ENCODE measurements at places on chromosomes 2 and 18.

DNA sequence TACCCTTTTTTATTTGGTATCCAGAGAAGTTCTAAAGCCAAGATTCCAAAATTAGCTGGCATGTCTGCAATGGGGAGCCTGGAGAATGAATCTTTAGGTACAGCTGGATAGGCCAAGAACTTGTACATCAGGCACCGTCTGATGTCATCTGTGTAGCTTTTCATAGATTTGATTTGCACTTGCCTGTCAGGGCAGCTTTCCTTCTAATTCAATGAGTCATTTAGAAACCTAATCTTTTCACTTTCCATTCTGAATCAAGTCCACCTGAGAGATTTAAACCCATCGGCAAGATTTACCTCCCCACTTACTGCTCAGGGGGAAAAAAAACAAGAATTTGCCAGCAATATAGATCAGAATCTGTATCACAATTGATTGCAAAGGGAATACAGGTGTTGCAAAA lies 60.9 kb upstream of the ACAA2 start:
- no peak for DNase-seq

DNA sequence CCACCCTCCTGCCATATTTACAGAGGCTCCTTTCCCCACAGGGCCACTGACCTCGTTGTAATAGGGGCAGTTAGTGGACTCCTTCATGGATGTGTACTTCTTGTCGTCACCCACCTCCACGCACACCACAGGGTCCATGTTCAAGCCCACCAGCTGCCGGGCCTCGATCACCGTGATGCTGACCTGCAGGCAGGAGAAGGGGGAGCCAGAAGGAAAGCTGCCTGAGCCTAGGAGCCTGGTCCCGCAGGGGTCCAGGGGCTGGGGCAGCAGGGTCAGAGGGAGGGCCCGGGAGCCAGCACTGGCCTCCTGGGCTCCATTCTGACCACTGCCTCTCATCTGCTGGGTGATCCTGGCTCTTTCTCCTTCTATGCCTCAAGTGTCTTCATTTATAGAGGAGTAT lies 17.0 kb upstream of the OTOF start:
- no peak for DNase-seq

GRCh38 chr2:98357849-98358248 lies 11.6 kb downstream of the CNGA3 start:
- DNase-seq: no peak

DNA sequence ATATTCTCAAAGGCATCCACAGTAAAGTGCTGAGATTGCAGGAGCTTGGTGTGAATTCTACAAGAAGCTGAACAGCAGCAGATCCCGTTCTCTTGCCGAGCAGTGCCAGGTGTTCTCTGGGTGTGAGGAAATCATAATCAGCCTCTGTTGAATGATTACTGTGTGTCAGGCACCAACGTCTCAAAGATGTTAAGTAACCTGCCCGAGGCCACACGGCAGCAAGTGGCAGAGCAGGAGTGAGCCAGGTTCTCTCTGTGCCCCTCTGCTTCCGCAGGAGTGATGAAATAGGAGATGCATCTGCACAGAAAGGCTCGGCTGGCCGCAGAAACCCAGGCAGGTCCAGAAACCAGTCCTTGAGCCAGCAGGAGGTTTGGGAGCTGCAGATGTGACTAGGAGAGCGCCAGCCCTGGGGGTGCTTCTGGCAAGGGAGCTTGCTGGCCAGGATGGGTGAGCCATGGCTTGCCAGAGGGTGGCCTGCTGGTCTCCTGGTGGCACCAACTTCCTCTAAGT lies 68.4 kb downstream of the COPS7B start:
- no peak for DNase-seq

DNA sequence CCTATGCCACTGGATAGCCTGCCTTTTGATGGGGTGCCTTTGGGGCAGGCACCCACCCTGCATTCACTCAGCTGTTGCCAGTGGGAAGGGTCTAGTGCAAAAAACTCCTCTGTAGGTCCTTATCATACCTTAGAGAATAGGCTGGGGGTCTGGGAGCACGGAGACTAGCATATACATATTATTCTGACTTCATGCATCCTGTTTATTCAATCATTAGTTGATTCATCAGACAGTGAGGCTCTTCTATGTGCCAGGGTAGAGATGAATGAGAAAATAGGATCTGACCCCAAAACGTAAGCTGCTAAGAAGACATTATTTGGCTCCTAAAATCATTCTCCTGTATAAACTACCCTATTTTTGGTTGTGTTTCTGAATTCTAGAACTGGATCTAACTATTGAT lies 153.3 kb downstream of the TPGS2 start:
- no peak for DNase-seq

DNA sequence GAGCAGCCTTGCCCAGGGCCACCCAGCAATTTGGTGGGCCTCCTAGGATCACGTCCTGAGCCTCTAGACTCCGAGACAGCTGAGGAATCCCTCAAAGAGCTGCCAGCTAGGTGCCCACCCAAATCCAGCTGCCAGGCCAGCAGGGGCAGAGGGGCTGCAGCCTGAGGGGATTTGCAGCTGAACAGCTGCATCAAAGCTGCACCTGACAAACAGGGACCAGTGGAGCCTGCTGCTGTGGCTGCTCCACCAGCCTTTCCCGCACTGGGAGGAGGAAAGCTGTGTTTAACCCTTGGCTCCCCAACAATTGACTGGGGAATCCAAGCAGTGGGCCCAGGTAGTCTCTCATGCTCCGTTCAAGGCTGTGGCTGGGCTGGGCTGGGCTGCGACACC lies 8.2 kb downstream of the ADRA2B start:
- DNase-seq: no peak

DNA sequence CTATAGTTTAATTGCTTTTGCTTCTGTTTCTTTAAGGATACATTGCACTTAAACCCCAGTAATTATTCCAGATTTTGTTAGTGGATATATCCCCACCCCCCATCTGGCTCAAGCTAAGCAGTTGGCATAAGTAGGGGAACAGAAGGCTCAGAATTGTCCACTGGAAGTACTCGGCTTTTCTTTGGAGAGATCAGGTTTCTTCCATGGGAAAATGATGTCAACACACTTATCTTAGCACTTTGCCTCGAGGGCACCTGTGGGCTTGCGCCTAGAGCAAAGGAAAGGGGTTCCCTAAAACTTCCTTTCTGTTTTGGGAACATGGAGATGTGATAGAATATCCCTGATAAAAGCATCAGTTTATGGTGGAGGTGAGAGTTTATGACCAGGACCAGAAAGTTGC lies 130.6 kb downstream of the FMNL2 start:
- no peak for DNase-seq

- DNase-seq: no peak
Measured at GRCh38 chr18:12686100-12686499, 16.4 kb downstream of the CEP76 start.

GRCh38 chr2:32773448-32773808 lies 145.6 kb downstream of the TTC27 start:
- no peak for DNase-seq

DNA sequence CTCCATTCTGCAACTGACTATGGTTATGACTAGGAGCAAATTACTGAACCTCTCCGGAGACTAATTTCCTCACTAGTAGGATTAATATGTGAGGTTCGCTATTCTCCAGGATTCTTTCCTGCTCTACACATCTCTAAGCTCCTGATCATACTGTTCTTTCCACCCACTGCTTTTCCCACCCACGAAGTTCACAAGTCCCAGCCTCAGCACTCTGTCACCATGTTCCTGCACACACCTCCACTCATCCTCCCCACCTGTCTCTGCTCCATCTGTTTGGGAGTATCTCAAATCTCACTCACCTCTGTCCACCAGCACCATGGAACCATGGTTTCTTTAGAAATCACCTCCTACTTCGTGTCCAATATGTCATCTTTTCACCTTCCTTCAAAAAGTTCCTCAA lies 185.3 kb downstream of the LRATD1 start:
- no peak for DNase-seq

- no peak for DNase-seq
Measured at GRCh38 chr2:33579227-33579626, 19.9 kb downstream of the FAM98A start.

GRCh38 chr2:12376025-12376424 lies 340.7 kb upstream of the TRIB2 start:
- no peak for DNase-seq

- no peak for DNase-seq
Measured at GRCh38 chr2:44528595-44528994, 166.8 kb downstream of the CAMKMT start.

DNA sequence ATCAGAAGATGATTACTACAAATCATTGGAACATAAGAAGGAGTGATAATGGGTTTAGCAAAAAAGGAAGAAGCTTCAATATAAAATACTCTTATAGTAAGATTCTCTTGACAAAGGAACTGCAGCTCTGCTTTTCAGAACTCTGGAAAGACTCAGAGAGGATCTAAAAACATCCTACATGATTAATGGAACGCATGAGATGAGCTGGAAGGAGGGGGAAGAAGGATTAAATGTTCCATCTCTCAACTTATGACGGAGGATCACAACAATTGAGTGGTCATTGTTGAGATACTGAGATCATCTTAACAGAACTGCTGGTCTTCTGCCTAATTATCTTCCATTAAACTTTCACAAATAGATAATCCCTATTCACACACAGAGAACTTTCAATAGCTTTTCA lies 267.5 kb upstream of the SLC8A1 start:
- no peak for DNase-seq

DNA sequence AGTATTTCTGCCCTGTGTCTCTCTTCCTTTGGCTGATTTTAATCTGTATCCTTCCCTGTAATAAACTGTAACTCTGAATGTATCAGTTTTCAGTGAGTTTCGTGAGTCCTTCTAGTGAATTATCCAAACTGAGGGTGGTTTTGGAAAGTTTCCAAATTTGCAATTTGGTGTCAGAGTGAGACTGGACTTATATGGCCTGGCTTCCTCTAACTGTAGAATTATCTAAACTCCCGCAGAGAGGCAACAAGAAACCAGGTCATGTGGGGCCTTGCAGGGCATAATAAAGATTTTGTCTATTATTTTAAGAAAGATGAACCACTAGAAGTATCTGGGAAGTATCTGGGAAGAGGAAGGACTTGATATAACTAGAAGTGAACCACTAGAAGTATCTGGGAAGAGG lies 95.3 kb upstream of the RNF152 start:
- DNase-seq: no peak

GRCh38 chr2:229784791-229785190 lies 70.4 kb upstream of the DNER start:
- DNase-seq: no peak

DNA sequence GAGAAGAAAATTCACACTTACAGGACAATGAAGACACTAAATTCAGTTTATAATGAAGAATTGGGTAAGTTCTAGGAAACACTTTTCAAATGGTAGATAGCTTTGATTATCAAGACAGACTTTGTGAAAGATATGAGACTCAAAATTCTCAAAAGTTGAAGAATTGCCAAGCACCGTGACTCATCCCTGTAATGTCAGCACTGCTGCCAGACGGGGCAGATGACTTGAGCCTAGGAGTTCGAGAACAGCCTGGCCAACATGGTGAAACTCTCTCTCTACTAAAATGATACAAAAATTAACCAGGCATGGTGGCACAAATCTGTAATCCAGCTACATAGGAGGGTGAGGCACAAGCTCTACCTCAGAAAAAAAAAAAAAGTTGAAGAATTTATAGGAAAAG lies 1820.1 kb upstream of the LRRTM1 start:
- no peak for DNase-seq

GRCh38 chr2:146677280-146677679 lies 1167.5 kb upstream of the ACVR2A start:
- DNase-seq: no peak

GRCh38 chr2:230781130-230781797 lies 68.6 kb downstream of the CAB39 start:
- DNase-seq: peak; percentile 29

GRCh38 chr18:3251249-3251962 lies 3.8 kb downstream of the MYL12A start:
- DNase-seq: no peak

- DNase-seq: no peak
Measured at GRCh38 chr2:101960819-101961337, 30.9 kb upstream of the IL1R2 start.

GRCh38 chr2:177433402-177433801 lies 40.8 kb downstream of the AGPS start:
- DNase-seq: no peak

DNA sequence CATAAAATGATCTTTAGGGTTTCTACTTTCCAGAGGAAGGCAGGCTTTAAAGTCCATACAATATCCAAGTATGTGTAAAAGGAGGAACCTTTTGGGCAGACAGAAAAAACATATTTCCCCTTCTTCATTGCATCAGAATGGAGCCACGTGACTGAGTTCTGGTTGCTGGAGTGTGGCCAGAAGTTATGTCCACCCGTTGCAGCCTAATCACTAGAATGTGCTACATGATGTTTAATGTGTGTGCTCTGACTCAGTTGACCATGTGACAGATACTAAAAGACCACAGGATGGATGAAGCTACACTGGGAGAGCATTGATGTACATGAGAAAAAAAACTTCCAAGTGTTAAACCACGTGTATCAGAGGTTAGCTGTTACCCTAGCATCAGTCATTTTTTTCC lies 460.9 kb downstream of the RIT2 start:
- no peak for DNase-seq

DNA sequence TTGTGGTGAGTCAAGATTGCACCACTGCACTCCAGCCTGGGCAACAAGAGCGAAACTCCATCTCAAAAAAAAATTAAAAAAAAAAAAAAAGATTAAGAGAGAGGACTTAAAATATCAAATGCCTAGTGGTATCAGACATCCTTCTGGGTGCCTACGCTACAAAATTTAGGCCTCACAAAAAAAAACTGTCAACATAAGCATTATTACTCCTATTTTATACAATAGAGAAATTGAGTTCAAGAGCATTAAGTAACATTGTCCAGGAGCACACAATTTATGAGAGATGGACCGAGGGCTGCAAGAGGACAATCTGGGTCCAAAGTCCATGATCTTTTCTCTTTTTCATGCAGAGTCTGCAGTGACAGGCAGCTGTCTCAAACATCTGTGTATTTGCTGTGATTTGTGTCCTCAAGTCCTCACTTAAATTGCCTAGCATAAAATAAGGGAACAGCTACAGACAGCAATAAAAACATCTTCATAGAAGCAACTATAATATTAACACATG lies 62.4 kb downstream of the OSR1 start:
- DNase-seq: no peak

GRCh38 chr2:217475101-217475500 lies 527.7 kb downstream of the TNS1 start:
- DNase-seq: no peak

- DNase-seq: no peak
Measured at GRCh38 chr2:237693291-237693994, 66.1 kb downstream of the LRRFIP1 start.

- DNase-seq: no peak
Measured at GRCh38 chr2:171402906-171403580, 30.7 kb downstream of the METTL8 start.
